ENCODE measurements at places on chromosomes 16 and 17.
A peak's percentile ranks its signal among the peaks of the same experiment; 100 is the strongest.

- peak; percentile 27 for DNase-seq
Observed at GRCh38 chr17:67718325-67718941, 697 bp downstream of the NOL11 start.

- DNase-seq, result no peak
Observed at GRCh38 chr17:44108440-44109311, 14.8 kb downstream of the HDAC5 start.

DNA sequence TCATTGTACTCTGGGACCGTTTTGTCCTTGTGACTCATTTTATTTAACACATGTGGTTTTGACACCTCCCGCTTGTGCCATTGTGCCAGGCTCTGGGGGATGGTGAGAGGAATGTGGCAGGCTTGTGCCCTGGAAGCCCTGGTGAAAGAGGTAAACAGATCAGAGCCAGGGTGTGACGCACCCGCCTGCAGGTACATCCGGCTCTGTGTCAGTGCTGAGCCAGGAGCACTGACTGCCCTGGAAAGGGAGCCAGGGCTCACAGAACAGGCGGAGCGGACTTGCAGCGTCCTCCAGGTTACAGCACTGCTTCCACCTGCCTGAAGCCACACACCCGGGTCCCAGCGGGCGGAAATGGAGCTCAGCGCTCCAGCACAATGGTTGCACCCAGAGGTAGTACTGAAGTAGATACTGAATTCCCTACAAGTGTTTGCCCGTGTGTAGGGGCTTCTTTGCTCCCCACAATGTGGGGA, 30.6 kb downstream of the CDRT15 start:
- DNase-seq, result no peak

DNA sequence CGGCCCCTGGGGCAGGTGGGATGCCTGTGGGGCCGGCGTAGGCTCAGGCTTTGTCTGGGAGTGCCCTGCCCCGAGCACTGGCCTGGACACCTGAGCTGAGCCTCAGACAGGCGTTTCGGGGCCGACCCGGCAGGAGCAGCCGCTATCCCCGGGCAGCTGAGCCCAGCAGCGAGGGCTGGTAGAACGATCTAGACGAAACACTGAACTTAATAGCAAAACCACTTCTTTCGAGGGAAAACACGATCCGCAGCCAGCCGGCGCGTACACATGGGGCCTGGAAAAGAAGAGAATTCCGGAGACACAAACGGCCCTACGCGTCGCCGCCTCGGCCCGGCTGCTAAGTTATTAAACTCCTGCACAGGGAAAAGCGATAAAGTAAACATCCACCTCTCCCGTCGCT, 22.0 kb upstream of the SSTR5 start:
- no peak for DNase-seq

- no peak for DNase-seq
Observed at GRCh38 chr16:77376358-77376757, 58.5 kb downstream of the ADAMTS18 start.

- no peak for DNase-seq
Observed at GRCh38 chr16:30947859-30948666, 805 bp upstream of the ORAI3 start.
